ENCODE measurements at places on chromosomes 2 and 18. TPM values are rescaled to one million over a fixed set of nuclear protein-coding genes. Genes with fewer than 3 reads are reported as not detected.

The PKDCC gene
- polyA plus RNA-seq: 323 TPM

DNA sequence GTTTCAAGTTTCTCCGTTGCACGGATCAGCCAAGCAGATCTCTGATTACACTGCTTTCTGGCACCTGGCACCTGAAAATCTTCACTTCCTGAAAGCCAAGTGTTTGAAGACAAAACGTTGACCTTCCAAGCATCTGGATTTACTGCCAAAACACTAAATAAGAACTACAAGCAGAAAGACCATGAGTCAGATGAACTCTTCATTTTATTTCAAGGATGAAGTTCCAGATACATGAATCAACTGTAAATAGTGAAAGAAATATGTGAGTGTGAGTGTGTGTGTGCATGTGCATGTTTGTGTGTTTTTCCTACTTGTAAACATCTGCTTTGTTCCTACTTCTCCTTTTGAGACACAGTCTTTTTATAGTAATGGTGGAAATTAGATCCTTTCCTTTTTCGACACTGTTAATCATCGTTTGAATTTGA lies 60.0 kb upstream of the DTNA start:
- no peak for DNase-seq

DNA sequence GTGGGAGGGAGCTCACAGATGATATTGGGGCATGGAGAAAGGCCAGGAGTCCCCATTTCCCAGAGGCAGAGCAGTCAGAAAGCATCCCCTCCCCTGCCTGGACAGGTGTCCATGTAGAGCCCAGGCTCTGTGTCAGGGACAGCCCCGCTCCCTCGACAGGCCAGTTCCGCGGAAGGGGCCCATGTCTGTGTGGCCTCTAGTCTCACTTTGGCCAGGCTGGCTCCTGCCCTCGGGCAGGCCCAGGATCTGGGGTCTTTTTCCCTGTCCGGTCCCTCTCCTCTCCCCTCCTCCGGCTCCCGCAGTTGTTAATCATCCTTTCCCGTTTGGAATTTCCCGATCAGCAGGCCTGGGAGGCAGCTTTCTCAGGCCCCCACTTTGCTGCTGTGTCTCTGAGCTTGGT lies 20.4 kb upstream of the PDIA6 start:
- no peak for DNase-seq

GRCh38 chr2:120231974-120232635 lies 8.9 kb upstream of the TMEM185B start:
- no peak for DNase-seq

- DNase-seq: no peak
Observed at GRCh38 chr2:137115795-137116089, 350.4 kb downstream of the THSD7B start.
